ENCODE measurements at places on chromosomes 12 and 14.

GRCh38 chr14:62308316-62308715 lies 546.1 kb downstream of the SNAPC1 start:
- DNase-seq = no peak

GRCh38 chr14:51073731-51074130 lies 21.2 kb downstream of the TRIM9 start:
- DNase-seq = no peak

DNA sequence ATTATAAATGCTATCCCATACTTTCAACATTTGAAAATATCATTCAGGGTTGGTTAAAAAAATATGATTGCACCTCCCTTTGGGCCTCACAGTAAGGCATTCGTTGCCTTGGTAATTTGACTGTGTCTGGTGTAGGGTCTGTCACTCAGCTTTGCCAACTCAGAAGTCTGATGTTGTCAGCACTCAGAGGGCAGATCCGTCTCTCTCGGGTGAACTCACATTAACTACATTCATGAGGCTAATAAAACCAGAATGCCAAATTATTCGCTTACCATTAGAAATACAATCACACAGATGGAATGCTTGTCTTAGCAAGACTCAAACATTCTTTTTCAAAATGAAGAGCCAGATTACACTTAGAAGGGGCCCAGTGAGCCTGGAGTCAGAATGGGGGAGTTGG lies 53.0 kb downstream of the NPAS3 start:
- no peak for DNase-seq

- DNase-seq = no peak
Observed at GRCh38 chr14:56199982-56200577, 81.9 kb downstream of the PELI2 start.

GRCh38 chr12:68225576-68226476 lies at the start of gene IL26:
TSS of gene IL26 (minus strand) at chr12:68225810. CDS start at chr12:68225756, 54 bp downstream.
- DNase-seq = no peak

- DNase-seq = no peak
Observed at GRCh38 chr12:2226641-2227040, 173.9 kb downstream of the CACNA1C start.

GRCh38 chr14:52069307-52070050 lies 620 bp upstream of the NID2 start:
- DNase-seq = peak; percentile 6

DNA sequence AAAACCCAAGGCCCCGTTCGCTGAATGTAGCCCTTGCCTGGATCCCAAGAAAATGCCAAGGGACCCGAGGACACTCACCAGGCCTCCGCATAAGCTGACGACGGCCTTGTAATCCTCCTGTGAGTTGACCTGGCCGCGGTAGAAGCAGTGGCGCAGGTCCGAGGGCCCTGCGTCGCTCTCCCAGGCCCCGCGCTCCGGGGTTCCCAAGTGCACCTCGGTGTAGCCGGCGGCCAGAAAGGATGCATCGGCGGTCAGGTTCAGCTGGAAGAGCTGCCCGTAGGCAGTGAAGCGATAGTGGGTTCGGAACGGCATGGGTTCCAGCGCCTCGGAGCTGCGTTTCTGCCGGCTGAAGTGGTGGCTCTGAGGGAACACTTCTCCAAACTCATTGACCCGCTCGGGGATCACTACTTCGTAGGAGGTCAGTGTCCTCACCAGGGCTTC lies 1.2 kb downstream of the ADAMTS20 start:
- DNase-seq = no peak

DNA sequence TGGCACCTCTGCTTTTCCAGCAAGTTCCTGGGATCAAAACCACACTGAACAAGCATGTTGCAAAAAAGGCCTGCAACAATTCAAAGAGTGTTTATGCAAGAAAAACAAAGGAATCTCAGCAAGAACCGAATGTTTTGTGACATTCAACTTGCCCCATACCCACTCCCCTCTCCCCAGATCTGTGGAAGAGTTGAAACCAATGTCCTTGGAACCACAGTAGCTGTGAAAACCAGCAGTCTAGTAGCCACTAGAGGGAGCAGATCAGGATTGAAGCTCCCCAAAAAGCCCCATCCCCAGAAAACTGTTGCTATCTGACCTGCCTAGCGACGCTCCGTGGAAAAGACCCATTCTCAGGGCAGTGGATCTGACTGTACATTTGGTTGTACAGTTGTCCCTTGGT lies 27.1 kb downstream of the PRKAB1 start:
- DNase-seq = no peak

- no peak for DNase-seq
Observed at GRCh38 chr12:69508621-69509020, 38.4 kb downstream of the FRS2 start.

DNA sequence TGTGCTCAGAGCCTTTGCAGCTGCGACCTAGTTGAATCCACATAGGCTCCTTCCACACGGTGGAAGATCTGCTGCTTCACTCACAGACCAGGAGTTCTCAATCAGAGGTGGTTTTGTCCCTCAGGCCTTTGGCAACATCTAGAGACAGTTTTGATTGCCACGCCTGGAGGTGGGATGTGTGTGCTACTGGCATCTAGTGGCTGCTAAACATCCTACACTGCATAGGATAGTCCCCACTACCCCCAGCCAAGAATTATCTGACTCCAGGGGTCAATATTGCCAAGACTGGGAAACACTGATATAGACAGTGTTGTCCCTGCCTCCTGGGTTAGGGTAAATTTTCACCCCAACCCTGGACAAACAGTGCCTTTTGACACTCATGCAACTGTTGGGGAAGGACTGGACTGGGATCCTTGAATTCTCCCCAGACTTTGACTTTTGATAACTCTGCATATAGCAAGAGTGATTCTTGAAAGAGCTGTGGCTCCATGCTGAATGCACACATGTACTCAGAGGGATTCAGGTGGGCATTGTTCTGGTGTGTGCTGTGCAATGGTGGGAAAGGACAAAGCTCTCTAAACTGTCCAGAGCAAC lies 39.8 kb downstream of the BAZ2A start:
- DNase-seq = no peak

- no peak for DNase-seq
Observed at GRCh38 chr14:77543637-77544334, 45.2 kb upstream of the ISM2 start.

DNA sequence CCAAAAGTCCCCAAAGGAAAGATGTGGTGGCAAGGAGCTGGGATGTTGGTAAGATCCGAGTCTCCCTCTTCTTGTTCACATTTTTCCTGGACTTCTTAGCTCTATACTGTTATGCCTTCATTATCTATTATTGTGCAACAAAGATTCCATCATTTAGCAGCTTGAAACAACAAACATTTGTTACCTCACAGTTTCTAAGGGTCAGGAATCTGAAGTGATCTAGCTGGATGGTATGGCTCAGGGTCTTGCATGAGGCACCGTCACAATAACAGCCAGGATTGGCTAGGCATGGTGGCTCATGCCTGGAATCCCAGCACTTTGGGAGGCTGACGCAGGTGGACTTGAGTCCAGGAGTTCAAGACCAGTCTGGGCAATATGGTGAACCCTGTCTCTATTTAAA lies 51.1 kb upstream of the KRAS start:
- DNase-seq = no peak

- peak; percentile 26 for DNase-seq
Observed at GRCh38 chr12:113232840-113233585, 11.7 kb downstream of the TPCN1 start.

Data from stimulated activated CD4-positive, alpha-beta T cell treated with anti-CD3 and anti-CD28 coated beads, Interleukin-12 subunit alpha, Interleukin-12 subunit beta, amount 100 ng/mL, for 24 hours (primary cell).